Activated CD4-positive, CD25-positive, alpha-beta regulatory T cell treated with anti-CD3 and anti-CD28 coated beads, Interleukin-2, amount 50 U/mL, for 24 hours (primary cell): ENCODE measurements at places on chromosomes 12 and 14.

GRCh38 chr12:3216726-3217682 is 139.8 kb downstream of the TSPAN9 start:
- ATAC-seq: no peak

DNA sequence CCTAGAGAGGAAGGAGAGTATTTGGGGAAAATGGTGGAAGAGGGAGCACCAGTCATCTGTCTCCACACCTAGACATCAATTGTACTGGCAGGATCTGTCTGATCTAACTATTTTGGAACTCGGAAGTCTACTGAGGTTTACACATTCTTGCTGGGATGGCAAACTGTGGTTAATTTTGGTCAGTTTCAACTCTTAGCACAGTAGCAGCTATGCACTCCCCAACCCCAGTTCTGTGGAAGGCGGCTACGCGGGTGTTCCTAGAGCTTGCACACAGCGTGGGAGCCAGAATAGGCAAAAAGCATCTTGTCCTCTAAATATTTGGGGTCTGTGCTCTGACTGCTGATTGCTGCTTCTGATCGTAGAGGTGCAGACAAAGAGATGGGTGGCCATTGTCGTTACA is 33.8 kb downstream of the TECPR2 start:
- ATAC-seq: no peak

DNA sequence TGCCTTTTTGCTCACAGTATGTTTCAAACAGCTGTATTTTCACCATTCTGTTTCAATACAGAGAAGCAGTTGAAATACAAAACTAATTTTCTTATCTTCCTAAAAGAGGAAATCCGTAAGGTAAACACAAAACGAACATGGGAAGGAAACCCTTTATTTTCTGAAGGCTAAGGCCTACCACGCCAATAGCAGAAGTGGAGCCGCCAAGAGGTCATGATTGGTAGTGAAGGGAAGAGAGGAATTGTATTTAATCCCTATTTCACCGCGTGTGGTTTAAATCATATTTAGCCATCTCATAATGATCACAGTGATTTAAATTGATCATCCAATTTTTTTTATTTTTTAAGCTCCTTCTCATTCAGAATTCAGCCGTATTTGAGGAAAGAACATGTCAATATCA is 398.2 kb downstream of the PRKD1 start:
- no peak for ATAC-seq

DNA sequence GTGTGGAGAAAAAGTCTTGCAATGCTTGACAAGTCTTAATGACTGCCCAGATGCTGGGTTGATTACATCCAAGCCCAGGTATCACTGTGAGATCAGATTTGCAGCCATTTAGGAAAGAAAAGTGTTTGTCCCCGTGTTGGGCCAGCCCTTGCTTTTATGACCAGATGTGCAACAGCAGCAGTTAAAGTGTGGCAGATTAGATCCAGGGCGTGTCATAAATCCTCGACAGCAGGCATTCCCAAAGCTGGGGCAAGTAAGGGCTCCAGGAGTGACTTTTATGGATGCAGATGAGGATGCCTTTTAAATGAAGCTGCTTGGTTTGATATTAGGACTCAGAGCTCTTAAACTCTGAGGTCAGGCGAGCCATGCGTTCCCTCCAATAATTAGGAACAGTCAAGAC is 1.7 kb downstream of the SMOC1 start:
- no peak for ATAC-seq

GRCh38 chr14:90005939-90006530 is 50.3 kb downstream of the TDP1 start:
- ATAC-seq: no peak

GRCh38 chr12:90305379-90305778 is 596.7 kb upstream of the ATP2B1 start:
- no peak for ATAC-seq

DNA sequence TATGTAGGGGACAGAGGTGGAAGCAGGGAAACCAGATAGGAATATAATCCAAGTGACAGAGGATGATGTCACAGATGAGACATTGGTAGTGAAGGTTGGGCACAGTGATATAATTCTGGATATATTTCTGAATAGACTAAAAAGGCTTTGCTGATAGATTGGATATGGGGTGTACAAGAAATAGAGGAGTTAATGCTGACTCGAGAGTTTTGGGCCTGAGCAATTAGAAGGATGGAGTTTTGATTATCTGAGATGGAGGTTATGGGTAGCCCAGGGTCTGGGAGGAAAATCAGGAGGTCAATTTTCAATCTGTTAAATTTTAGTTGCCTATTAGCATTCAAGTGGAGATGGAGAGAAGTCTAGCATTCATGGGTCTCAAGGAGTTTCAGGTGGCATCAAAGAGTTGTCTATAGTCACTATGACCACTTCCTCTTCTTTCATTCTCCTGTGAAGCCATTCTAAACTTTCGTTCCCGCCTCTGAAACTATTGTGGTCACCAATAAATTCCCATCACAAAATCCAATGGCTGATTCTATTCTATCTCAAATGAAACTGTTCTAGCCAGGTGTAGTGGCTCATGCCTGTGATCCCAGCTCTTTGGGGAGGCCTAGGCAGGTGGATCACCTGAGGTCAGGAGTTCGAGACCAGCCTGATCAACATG is 10.6 kb upstream of the ANO6 start:
- ATAC-seq: no peak

- no peak for ATAC-seq
Observed at GRCh38 chr14:82759656-82760055, 1226.0 kb upstream of the SEL1L start.

GRCh38 chr12:82757656-82758055 is 71.0 kb downstream of the TMTC2 start:
- ATAC-seq: no peak

DNA sequence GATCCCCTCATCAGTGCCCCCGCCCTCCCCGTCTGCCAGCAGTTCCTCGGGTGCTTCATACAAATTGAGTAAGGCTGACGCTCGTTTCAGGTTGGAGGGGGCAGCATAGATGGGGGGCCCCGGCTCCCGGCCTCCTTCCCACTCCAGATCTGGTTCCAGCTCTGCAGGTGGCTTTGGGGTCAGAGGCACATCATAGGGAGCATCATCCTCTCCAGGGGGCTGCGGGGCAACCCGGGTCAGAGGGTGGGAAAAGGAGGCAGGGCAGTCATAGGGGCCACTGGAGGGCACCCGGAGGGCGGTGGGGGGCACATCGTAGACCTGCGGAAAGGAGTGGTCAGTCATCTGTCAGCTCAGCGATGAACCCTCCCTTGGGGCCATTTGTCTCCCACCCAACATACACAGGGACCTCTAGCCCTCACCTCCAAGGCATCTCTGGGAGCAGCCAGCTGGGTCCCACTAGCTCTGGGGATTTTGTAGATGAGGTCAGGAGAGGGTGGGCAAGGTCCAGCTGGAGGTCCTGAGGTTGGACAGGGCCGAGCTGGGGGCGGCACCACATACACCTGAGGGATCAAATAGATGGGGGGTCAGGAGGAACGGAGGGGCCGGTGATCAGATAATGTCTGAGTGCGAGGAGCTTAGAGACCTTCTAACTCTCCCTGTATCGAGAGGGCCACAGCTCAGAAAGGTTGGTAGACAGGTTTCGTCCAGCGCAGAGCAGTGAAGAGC is 5.1 kb downstream of the EFS start:
- no peak for ATAC-seq

DNA sequence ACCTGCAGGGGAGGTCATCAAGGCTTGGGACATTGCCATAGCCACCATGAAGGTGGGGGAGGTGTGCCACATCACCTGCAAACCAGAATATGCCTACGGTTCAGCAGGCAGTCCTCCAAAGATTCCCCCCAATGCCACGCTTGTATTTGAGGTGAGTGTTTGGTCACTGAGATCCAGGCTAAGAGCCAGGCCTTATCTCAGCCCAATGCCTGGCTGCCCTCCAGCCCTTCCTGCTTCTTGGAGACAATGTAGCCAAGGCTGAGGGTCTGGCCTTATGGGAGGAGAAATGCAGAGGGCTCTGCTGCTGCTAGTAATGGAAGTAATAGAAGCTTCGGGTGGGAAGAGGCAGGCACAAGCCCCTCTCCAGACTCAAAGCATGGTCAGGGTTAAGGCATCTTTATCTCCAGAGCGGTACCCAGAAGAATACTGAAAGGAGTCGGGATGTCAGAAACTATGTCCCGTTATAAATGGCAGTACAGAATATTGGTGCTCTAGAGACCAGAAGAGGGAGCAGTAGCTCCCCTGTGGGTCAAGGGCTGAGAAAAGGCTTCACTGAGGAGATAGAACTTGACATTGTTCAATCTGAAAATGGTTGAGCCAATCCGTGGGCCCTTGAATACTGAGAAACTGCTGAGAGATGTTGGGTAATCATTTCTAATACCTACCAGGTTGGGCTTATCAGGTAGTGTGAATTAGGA is 3.1 kb downstream of the FKBP4 start:
- ATAC-seq: no peak
